ENCODE measurements at places on chromosomes 1 and 21. TPM values are rescaled to one million over a fixed set of nuclear protein-coding genes. Genes with fewer than 3 reads are reported as not detected.

Gene PYGO2
- total RNA-seq = 13.9 TPM

DNA sequence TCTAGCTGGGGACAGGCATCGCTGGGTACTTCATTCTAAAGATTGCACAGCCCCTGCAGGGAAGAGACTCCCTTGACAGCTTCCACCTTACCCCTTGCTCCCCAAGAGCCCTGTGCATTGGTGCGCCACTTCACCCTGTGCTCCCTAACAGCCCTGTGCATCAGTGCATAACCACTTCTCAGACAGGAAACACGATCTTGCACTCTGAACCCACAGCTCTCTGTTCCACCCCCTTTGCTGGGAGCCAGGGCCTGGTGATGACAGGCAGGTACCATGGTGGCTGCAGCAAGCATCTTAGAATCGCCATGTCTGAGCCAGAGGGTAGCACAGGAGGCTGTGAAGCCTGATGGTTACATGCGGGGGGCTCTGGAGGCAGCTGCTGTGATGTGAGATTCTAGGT lies 5.0 kb downstream of the ALPL start:
- H3K4me3 ChIP-seq = no peak overlapping the region
- DNase-seq = no peak
- no peaks in the 10 kb centered on the region for H3K36me3 ChIP-seq
- no peak overlapping the region for H3K27ac ChIP-seq
- no peaks in the 10 kb centered on the region for H3K27me3 ChIP-seq
- peaks cover 21% of the 10 kb centered on the region for H3K4me1 ChIP-seq

DNA sequence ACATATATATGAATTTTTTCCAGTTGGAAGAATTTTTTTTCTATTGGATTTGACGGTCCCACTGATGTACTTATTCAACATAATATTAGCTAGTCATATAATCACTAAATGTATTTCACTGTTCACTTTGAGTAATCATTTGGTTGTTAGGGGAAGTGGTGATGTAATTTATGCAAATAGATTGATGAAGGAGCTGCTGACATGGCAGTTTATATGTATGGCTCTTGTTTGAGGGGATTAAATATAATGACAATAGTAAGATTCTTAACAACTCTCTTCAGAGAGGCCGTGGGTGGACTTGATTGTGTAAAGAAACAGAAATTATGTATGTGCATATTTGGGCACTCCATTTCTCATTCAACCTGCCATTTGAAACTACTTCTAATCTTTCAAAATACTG lies 653.6 kb upstream of the ADGRL4 start:
- H3K4me3 ChIP-seq = no peak overlapping the region
- H3K36me3 ChIP-seq = no peaks in the 10 kb centered on the region
- H3K4me1 ChIP-seq = no peaks in the 10 kb centered on the region
- H3K27me3 ChIP-seq = no peaks in the 10 kb centered on the region
- H3K27ac ChIP-seq = no peak overlapping the region
- no peak for DNase-seq

Gene TEX38
- not detected for total RNA-seq

DNA sequence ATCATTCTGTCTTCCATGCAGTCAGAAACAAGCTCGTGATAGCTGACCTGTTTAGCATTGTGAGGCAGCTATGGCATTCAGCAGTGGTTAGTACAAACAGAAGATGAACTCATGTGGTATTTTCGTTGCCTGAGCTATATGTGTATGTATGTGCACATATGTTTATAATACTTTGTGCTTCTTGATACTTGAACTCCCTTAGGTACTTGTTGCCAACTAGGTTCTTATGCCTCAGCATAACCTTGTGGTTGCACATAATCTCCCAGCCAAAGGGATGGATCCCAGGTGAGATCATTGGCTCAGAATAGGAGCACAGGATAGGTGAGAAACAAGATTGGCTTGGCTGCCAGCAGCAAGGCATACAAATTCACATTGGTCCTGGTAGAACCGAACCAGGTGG lies 86.1 kb downstream of the VPS26C start:
- H3K4me3 ChIP-seq = no peak overlapping the region
- H3K27ac ChIP-seq = no peak overlapping the region
- peaks cover 6% of the 10 kb centered on the region for H3K36me3 ChIP-seq
